Stimulated activated CD4-positive, alpha-beta T cell treated with anti-CD3 and anti-CD28 coated beads, Interleukin-4, amount 100 ng/mL, for 1 hour (primary cell): ENCODE measurements at places on chromosomes 7 and 10.

GRCh38 chr10:46544989-46545791 lies 11.3 kb downstream of the GPRIN2 start:
- no peak for DNase-seq

DNA sequence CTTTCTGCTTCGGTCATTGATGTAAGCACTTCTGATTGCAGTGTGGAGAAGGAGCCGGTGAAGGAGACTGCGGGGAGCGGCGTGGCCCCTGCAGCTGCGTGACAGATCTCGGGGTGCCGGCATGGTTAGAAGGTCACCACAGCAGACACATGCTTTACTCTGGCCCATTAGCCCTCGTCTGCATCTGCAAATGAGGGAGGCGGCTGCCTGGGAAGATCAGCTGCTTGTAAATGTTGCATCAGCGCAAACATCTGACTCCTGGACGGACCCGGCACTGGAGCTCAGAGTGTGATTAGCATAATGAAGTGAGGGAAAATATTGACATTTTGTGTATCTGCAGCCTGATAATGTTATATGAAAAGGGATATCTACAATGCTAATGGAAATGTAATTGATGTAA lies 30.5 kb upstream of the MNX1 start:
- DNase-seq: no peak

GRCh38 chr7:44247868-44248651 lies 47.3 kb downstream of the YKT6 start:
- no peak for DNase-seq

DNA sequence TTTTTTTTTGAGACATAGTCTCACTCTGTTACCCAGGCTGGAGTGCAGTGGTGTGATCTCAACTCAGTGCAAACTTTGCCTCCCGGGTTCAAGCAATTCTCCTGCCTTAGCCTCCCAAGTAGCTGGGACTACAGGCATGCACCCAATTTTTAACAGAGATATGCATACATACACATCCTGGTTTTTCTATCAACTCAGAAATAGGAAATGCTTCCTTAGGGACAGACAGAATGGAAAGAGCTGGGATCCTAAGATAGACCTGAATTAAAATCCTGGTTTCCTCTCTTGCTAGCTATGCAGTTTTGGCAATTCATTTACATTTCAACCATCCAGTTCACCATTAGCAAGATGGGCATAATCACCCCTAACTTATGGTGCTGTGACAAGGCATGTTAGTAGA lies 347.5 kb downstream of the GPAM start:
- DNase-seq: no peak

DNA sequence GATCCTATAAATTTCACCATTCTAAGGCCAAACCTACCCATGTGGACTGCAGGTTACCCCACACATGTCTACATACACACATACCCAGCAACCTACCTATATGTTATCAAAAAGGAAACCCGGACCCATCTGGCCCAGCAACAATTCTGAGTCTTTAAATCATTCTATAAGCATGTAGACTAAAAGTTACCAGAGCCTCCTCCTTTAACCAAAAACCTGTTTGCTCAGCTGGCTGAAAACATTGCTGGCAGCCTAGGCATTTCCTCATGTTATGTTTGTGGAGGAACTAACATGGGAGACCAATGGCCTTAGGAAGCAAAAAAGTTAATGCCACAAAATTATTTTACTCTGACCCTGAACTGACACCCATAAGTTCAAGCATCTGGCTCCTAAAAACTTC lies 5.3 kb upstream of the ADCK2 start:
- no peak for DNase-seq

DNA sequence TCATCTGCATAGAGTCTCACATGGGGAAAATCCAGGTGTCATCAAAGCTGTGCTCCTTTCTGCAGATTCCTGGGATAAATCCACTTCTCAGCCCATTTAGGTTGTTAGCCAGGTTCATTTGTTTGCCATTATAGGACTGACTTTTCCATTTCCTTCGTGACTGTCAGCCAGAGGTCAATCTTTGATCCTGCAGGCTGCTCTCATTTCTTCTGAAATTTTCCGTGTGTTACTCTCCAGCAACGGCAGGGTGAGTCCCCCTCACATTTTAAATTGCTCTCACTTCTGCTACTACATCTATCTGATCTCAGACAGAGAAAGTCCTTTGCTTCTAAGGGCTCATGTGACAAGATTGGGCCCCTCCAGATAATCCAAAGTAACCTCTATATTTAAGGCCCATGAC lies 150.7 kb upstream of the BET1 start:
- no peak for DNase-seq

- DNase-seq: no peak
Measured at GRCh38 chr10:125190946-125191345, 30.6 kb upstream of the CTBP2 start.

GRCh38 chr7:134004829-134005505 lies 122.2 kb upstream of the LRGUK start:
- no peak for DNase-seq

DNA sequence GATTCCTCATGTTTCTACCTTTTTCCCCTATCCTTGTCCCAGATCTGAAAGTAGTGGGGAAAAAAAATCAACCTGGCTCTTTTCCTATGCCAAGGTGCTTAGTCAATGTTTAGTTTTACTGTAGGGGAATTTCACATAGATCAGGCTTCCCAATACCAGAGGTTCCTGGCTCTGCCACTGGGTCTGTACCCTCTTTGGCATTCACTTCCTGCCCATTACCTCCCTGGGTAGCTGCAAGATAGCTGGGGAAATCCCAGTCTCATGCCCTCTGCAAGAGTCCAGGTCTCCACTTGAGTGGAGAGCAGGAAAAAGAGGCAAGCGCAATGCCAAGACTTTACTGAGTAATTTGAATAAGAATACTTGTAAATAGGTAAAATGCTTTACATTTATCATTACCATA lies 3.5 kb upstream of the BPGM start:
- DNase-seq: no peak

- no peak for DNase-seq
Measured at GRCh38 chr7:1331561-1332467, 99.1 kb downstream of the UNCX start.

- peak; percentile 3 for DNase-seq
Measured at GRCh38 chr10:28302012-28302637, 739 bp downstream of the MPP7 start.

DNA sequence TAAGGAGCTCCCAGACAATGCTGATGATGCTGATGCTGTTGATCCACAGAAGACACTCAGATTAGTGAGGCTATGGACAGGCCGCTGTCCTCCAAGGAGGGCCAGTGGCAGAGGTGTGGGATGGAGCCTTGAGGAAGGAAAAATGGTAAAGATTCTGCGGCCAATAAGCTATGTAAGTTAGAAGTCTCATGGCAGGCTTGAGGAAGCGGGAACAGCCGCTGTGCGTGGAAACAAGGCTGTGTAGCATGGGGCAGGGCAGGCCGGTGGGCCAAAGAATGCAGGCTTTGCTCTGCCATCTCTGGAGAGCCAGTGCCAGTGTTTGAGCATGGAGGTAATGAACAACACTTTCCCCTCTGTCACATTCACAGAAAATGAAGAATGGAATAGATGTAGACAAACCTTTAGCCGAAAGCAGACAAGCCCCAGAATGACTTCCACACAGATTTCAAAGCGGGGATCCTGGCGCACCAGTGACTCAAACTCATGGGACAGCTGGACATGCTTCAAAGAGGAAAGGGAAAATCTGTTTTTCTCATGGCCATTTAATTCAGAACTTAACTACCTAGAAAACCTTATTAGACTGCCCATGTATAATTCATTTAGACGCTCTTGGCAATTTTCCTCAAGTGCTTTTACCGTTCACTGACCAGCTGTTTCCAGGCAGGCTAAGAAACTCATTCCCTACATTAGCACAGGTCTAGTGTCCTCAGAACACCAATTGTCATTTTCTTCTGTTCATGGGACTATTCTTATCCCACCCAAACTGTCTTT lies 16.9 kb upstream of the FIGNL1 start:
- no peak for DNase-seq

- no peak for DNase-seq
Measured at GRCh38 chr10:114258274-114258840, 19.3 kb downstream of the VWA2 start.
